Stimulated activated CD8-positive, alpha-beta memory T cell treated with anti-CD3 and anti-CD28 coated beads, Interleukin-7, amount 100 ng/mL, for 1 hour (primary cell): ENCODE measurements at places on chromosomes 6 and 20.

DNA sequence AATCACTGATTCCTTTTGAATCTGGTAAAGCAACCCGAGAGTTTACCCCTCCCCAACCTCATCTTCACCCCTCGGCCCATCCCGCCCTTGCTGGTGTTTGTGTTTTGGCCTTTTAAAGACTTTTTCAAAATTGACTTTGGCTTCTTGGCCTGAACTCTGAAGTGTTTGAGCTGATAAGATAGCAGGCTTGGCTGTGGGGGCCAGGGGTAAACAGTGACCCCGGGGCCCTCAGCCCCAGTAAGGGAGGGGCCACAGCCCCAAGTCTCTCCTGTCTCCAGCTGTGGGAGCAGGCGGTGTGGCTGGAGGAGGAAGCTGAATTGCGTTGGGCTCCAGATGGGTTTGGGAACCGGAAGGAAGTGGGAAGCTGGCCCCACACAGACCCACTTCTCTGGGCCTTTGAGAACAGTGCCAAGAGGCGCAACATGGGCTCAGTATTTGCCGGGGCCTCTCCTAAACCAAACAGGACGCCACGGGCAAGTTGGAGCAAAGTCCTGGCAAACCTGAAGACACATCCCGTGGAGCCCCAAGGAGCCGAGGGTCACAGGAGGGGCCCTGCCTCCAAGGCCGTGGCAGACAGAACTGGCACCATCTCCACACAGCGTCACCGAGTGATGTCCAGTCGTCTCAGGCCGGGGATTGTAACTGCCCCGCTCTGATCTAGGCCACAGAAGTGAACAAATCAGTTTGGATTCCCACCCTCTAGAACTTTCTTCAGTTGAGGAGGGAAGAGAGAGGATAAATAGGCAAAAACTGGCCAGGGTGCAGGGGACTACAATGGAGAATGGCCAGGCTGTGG lies 54.3 kb upstream of the PTPN1 start:
- no peak for DNase-seq

DNA sequence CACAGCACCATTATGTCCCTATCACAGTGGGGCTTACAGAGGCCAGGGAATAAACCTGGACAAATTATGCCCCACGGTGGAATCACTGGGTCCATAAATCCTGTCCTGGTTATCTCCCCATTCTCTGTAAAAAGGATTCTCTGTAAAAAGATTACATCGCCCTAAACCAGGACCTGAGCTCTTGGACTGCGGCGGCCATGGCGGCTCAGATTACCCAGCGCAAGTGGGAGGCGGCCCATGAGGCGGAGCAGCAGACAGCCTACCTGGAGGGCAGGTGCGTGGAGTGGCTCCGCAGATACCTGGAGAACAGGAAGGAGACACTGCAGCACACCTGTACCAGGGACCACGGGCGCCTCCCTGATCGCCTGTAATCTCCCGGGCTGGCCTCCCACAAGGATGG lies 8.4 kb upstream of the HLA-A start:
- no peak for DNase-seq

GRCh38 chr20:1931830-1932229 lies 36.6 kb downstream of the SIRPA start:
- DNase-seq, result no peak

DNA sequence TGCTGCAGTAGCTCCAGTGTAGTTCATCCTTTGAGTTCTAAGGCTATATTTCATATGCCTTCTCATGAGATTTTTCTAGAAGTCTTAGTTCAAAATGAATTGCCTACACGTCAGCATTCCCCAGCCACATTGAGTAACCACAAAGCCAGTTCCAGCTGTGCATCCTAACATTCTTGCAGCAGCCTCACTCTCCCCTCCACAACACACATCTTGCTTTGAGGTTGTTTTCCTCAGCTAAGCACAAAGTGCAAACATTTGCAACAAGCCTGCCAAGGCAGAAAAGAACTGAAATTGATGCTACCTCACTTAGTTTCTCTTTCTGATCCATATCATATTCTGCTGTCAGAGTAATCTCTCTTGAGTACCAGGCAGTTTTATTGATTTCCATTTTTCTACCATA lies 160.7 kb upstream of the KCNQ5 start:
- no peak for DNase-seq

- no peak for DNase-seq
Measured at GRCh38 chr6:23327621-23328020, 758.3 kb downstream of the HDGFL1 start.

GRCh38 chr6:56541030-56541600 lies 101.6 kb downstream of the DST start:
- DNase-seq, result no peak
